Fibroblast of skin of left quadriceps (primary cell): ENCODE measurements at places on chromosomes 7 and 10.

- DNase-seq: no peak
Observed at GRCh38 chr10:124564881-124565280, 103.3 kb downstream of the LHPP start.

- no peak for DNase-seq
Observed at GRCh38 chr10:48252354-48252650, 22.2 kb downstream of the FRMPD2 start.

DNA sequence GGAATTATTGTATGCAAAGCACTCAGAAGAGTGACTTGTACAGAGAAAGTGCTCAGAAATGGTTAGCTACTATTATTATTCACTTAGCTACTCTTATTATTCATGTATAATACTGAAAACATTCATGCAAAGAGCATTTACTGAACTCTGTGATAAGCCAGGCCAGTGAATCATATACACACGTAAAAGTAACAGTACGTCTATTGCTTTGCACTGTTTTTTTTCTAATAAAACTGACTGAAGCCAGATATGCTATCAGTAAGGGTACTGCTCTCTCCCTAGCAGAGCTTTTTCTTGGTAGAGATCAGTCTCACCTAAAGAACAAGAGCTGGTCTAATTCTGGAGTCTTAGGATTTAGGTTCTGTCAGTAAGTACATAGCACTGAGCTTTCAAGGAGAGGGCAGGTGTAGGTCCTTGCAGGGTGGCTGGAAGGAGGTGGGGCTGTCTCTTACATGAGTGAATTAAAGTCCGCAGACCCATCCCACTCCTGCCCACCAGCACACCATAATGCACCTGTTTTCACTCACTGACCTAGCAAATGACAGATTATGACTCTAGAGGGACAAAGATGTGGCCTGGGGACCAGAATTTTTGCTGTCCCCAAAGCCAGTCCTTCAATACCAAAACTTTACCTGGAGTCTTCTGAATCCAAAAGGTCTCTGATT, 145.9 kb downstream of the ARID5B start:
- no peak for DNase-seq

- DNase-seq: peak; percentile 35
Observed at GRCh38 chr7:31134246-31135188, 82.4 kb downstream of the ADCYAP1R1 start.

- DNase-seq: no peak
Observed at GRCh38 chr7:101232141-101232850, 5.3 kb downstream of the CLDN15 start.

- DNase-seq: peak; percentile 14
Observed at GRCh38 chr10:47076949-47077361, 165.7 kb downstream of the PTPN20 start.

DNA sequence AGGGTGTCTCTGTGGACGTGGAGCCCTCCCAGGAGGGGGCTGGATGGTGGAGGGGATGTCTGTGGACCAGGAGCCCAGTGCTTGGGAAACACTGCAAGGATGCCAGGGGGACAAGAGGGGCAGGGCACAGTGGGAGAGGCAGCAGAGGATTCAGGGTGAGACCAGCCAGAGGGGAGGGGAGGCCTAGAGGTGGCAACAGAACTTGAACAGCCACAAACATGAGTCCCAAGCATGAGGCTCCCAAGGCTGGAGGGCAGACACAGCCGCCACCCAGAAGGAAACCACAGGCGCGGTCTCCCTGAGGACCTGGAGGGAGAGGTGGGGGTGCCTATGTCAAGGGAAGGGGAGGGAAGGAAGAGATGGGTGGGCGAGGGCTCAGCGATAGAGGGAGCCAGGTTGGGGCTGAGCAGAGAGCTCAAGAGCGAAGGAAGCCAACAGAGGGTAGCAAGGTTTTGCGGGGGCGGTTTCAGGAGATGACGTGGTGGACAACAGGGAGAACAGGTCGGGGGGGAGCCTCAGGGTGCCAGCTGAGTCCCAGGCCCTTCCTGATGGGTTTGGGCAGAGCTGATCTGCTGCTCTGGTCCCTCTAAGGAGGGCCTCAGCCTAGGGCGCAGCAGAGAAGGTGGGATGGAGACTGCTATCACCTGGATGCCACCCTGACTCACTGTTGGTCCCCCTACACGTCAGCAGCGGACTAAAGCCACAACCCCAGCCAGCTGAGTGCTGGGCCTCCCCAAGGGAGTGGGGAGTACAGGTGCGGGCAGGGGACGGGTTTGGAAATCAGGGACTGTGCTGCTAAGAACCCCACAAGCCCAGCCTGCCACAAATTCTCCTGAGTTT, 6.7 kb upstream of the PILRA start:
- no peak for DNase-seq

- DNase-seq: no peak
Observed at GRCh38 chr7:152959610-152960009, 200.1 kb downstream of the ACTR3B start.

GRCh38 chr10:6327961-6328698, 125.4 kb downstream of the PFKFB3 start:
- DNase-seq: no peak

- DNase-seq: no peak
Observed at GRCh38 chr7:42285383-42285824, 48.4 kb upstream of the GLI3 start.

DNA sequence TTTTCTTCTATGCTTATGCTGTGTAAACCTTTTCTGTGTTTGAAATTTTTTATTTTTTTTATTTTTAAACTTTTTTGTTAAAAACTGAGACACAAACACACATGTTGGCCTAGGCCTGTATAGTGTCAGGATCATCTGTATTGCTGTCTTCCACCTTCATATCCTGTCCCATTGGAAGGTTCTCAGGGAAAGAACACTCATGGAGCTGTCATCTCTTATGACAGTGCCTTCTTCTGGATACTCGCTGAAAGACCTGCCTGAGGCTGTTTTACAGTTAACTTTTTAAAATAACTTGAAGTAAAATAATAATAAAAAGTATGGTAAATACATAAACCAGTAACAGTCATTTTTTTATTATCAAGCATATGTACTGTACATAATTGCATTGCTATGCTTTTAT, 34.1 kb downstream of the CREM start:
- no peak for DNase-seq

DNA sequence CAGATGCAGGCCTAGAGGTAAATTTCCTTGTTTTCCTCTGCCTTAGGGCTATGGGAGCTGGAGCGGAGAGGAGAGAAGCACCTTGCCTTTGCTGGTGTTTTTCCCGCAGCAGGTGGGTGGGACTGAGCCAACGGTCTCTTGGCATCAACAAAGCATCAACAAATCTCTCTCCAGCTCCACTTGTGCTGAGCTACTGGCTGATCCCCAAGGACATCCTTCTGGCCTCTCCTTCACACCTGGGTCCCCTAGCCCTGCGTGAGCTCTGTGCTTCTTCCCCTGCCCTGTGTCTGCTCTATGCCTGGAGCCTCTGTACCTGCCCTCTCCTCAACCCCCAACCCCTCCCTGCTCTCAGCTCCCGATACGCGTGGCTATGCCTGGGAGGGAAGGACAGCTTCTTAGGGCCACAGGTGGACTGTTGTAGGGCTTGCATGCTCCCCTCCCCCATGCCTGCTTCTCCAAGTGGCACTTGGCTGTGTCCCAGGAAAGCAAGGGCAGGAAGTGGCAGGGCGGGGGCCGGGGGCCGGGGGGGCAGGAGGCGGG, 3.2 kb upstream of the CLDN4 start:
- DNase-seq: no peak

DNA sequence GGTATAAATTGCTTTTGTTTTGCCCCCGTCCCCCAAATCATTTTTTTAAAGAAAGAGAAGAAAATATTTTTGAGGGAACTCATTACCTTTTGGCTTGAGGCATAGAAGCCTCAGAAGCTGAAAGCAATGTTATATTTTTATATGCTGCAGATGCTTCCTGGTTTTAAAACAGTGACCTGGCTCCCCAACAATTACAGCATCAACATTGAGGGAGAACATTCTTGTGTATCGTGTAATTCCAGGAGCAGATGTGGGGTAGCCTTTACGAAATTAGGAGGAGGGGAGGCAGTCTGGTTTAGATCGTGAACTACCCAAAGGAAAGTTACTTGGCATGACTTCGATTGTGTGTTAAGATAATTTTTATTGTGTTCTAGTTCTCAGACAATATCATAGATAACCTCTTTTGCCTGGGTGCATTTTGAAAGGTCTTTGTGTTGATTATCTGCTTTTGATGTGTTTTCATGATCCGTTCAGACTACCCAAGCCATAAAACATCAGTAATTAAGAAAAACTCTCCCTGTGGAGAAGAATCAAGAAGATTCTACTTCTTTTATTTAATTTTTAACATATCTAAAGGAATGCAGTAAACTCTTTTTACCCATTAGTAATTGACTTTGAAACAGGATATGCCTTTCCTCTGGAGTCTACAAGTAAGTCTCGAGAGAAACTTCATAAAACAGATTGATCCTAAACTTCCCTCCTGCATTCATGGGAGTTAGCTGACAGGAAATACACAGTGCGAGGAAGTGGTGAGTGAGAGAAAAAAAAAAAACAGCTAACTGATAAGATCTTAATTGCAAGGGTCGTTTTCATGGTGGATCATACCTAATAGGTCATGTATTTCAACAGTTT, 141.4 kb downstream of the KIAA1217 start:
- DNase-seq: peak; percentile 81
